ENCODE measurements at places on chromosomes 2 and 18. TPM values are rescaled to one million over a fixed set of nuclear protein-coding genes. Genes with fewer than 3 reads are reported as not detected.
A peak's percentile ranks its signal among the peaks of the same experiment; 100 is the strongest.

- peaks cover 7% of the 10 kb centered on the region for H3K4me1 ChIP-seq
- H3K36me3 ChIP-seq: peaks cover 2% of the 10 kb centered on the region
- no peak for DNase-seq
- H3K27me3 ChIP-seq: no peaks in the 10 kb centered on the region
Observed at GRCh38 chr2:118496870-118497611, 350.4 kb downstream of the EN1 start.

DNA sequence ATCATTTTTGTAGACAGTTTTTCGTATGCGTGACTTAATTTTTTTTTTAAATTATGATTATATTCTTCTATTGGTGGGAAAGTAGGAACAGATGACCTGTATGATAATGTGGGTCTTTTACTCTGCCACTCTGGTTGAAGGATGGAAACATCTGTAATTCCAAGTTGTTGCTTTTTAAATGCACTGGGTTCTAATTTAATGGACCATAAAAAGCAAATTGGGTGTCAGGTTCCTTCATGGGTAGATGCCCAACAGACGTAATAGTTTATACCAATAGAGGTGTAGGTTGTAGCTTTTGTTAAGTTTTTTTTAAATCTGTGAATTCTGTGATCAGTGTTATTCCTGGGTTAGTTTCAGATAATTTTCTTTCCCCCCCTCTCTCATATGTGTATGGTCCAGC lies 117.6 kb downstream of the MAP4K4 start:
- no peaks in the 10 kb centered on the region for H3K27me3 ChIP-seq
- peaks cover 7% of the 10 kb centered on the region for H3K36me3 ChIP-seq
- H3K4me3 ChIP-seq: no peak overlapping the region
- DNase-seq: no peak
- no peak overlapping the region for H3K27ac ChIP-seq

The CFAP221 gene
- 0.46 TPM for total RNA-seq

GRCh38 chr2:62374301-62375112 lies 131.5 kb downstream of the TMEM17 start:
- peaks cover 2% of the 10 kb centered on the region for H3K4me1 ChIP-seq
- no peak overlapping the region for H3K27ac ChIP-seq
- no peaks in the 10 kb centered on the region for H3K27me3 ChIP-seq
- H3K36me3 ChIP-seq: peaks cover 24% of the 10 kb centered on the region
- no peak for DNase-seq

The BOLL gene
- total RNA-seq: not detected

GRCh38 chr2:241794250-241794823 lies 14.7 kb upstream of the NEU4 start:
- H3K4me1 ChIP-seq: no peaks in the 10 kb centered on the region
- DNase-seq: no peak
- H3K36me3 ChIP-seq: peaks cover 12% of the 10 kb centered on the region
- no peaks in the 10 kb centered on the region for H3K27me3 ChIP-seq
- H3K27ac ChIP-seq: no peak overlapping the region

GRCh38 chr2:1517786-1518185 lies 104.5 kb downstream of the TPO start:
- no peaks in the 10 kb centered on the region for H3K36me3 ChIP-seq
- no peaks in the 10 kb centered on the region for H3K27me3 ChIP-seq
- DNase-seq: no peak
- H3K4me3 ChIP-seq: no peak overlapping the region
- H3K27ac ChIP-seq: no peak overlapping the region
- H3K4me1 ChIP-seq: no peaks in the 10 kb centered on the region

The OSBPL1A gene
- total RNA-seq: 32.0 TPM

The LYG2 gene
- not detected for total RNA-seq

DNA sequence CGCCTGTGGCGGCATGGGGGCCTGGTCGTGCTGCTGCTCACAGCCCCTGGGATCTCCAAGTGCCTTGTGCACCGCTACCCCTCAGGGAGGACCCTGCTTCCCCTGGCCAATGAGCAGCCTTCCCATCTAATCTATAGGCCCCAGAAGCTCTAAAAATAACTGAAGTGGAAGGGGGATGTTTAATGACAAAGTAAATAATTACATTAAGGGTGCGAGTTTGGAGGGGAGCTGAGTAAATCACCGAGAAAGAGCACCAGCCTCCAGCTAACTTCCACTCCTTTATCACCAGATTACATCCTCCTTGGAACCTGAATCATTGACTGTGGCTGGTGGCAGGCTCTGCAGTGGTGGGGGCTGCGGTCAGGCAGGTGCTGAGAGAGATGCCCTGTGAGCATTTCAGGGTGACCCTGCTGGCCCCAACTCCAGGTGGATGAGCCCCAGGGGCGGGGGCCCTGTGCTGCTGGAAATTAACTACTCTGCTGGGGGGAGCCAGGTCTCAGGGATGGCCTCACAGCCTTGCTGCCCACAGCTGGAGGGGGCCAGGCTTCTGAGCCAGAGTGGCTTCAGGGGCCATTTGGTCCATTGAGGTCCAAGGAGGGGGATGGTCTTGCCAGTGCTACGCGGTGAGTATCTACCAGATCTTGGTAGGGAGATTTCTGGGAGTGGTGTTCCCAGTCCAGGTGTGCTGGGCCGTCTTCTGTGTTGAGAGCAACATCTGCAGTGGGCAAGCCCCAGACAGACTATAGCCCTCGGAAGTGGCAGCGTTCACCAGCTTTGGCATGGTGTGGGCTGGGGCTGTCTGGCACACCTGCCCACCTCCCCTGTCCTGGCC lies 74.2 kb downstream of the GLI2 start:
- no peaks in the 10 kb centered on the region for H3K4me1 ChIP-seq
- H3K27ac ChIP-seq: no peak overlapping the region
- no peak overlapping the region for H3K4me3 ChIP-seq

DNA sequence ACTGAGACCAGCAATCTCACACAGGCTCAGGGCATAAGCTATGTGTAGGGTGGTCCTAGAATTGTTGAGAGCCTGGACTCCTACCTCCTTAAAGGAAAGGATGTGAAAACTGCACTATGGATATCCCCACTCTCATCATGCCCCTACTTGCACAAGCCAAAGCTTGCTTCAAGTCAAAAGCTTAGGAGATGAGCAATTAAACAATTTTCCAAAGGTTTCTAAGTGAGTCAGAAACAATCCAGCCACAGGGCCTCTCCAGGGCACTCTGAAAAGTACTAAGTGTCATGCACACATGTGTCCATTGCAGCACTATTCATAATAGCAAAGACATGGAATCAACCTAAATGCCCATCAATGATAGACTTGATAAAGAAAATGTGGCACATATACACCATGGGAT lies 215.4 kb downstream of the AFF3 start:
- H3K27me3 ChIP-seq: no peaks in the 10 kb centered on the region
- no peaks in the 10 kb centered on the region for H3K4me1 ChIP-seq
- H3K27ac ChIP-seq: no peak overlapping the region
- H3K4me3 ChIP-seq: no peak overlapping the region
- no peak for DNase-seq

The ZSWIM2 gene
- not detected for total RNA-seq

- no peak overlapping the region for H3K27ac ChIP-seq
- peaks cover 18% of the 10 kb centered on the region for H3K4me1 ChIP-seq
- no peaks in the 10 kb centered on the region for H3K27me3 ChIP-seq
- peaks cover 4% of the 10 kb centered on the region for H3K36me3 ChIP-seq
- peak; percentile 50 for DNase-seq
- H3K4me3 ChIP-seq: peak overlapping the region; percentile 79
Observed at GRCh38 chr2:222859786-222860612, 837 bp upstream of the ACSL3 start.

- peaks cover 5% of the 10 kb centered on the region for H3K36me3 ChIP-seq
- H3K27ac ChIP-seq: no peak overlapping the region
- no peaks in the 10 kb centered on the region for H3K4me1 ChIP-seq
- no peak for DNase-seq
- H3K27me3 ChIP-seq: no peaks in the 10 kb centered on the region
Observed at GRCh38 chr2:121819846-121820245, 64.4 kb downstream of the TSN start.

DNA sequence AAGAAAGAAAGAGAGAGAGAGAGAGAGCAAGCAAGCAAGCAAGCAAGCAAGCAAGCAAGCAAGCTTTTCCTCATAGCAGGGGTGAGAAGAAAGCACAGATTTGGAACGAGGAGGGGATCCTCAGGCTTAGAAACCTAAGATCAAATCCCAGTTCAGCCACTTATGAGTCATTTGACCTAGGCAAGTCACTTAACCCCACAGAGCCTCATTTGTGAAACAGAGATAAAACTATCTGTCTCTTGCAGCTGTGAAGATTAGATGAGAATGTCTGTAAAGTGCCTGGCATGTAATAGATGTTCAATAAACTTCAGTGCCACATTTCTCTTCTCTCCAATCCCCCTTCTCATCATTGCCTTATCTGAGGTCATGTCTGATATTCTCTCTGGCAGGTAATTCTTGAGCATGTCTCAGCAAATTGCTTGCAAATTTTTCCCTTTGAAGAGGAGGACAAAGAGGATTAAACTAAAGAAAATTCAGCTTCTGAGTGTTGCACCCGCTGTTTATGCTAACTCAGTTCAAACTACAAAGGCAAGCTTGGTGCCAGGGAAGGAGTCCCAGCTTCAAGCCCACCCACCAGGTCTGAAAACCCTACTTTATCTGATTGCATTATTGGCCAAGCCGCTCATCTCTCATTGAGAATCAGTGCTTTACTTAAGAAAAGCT lies 20.3 kb downstream of the ALK start:
- no peak for DNase-seq
- no peak overlapping the region for H3K4me3 ChIP-seq
- peaks cover 13% of the 10 kb centered on the region for H3K4me1 ChIP-seq
- H3K27ac ChIP-seq: no peak overlapping the region
- H3K27me3 ChIP-seq: no peaks in the 10 kb centered on the region

- no peak overlapping the region for H3K27ac ChIP-seq
- DNase-seq: no peak
- H3K4me3 ChIP-seq: no peak overlapping the region
- no peaks in the 10 kb centered on the region for H3K27me3 ChIP-seq
Observed at GRCh38 chr2:221551864-221552263, 20.2 kb downstream of the EPHA4 start.

DNA sequence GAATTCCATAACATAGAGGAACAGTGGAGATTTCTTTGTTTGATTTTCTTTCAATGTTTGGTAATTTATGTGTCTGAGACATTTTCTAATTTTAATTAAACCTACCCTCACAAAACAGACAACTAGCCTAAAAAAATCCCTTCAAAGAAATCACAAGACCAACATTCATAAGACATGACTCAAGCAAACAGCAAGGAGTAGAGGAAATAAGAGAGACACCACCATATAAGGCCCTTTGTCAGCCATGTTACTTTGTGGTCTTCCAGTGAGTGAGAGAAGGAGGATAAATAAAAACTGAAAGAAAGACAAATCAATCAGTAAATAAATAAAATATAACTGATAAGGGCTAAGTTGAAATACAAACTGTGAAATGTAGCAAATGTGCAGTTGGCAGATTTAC lies 830.8 kb upstream of the SLC39A10 start:
- no peaks in the 10 kb centered on the region for H3K36me3 ChIP-seq
- H3K4me1 ChIP-seq: no peaks in the 10 kb centered on the region
- no peak overlapping the region for H3K4me3 ChIP-seq
- H3K27me3 ChIP-seq: no peaks in the 10 kb centered on the region
- no peak for DNase-seq

DNA sequence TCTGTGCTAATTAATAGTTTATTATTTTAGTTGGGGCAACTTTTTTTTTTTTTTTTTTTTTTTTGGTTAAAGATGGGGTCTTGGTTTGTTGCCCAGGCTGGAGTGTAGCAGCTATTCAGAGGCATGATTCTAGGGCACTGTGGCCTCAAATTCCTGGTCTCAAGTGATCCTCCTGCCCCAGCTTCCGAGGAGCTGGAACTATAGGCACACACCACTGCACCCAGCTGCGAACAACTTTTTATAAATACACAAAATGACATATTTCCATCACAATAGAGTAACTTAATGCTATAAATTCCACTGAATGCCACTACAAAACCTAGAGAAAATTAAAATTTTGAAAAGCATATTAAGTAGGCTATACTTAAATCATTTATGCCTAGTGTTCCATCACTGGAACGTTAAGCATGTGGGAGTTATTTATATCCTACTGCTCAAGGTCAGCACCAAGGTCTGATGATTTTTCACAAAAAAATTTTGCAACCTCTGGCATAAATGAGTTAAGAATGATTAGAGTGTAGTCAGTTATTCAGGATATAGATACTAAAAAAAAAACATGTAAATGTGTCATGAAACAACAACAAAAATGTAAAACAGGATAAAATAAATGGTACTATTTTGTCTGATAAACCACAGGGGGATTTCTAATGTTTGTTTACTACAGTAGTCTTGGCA lies 46.8 kb downstream of the GFPT1 start:
- no peak overlapping the region for H3K4me3 ChIP-seq
- peaks cover 91% of the 10 kb centered on the region for H3K36me3 ChIP-seq
- H3K4me1 ChIP-seq: no peaks in the 10 kb centered on the region
- DNase-seq: no peak

DNA sequence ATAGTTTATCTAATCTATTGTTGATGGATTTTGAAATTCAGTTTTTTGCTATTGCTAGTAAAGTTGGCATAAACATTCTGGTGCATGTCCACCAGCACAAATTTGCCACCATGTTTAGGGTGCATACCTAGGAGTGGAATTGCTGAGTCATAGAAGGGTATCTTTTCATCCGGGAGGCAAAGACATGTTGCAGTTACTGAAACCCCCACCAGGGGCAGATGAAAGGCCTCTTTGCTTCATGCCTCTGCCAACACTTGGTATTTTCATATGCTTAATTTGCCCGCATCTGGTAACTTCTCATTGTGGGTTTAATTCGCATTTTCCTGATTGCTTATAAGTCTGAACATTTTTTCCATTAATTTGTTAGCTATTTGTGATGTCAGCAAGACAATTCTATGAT lies 8.2 kb downstream of the DCC start:
- no peak overlapping the region for H3K4me3 ChIP-seq
- H3K27ac ChIP-seq: no peak overlapping the region
- no peaks in the 10 kb centered on the region for H3K27me3 ChIP-seq
- DNase-seq: peak; percentile 50

The CABLES1 gene
- 24.1 TPM for total RNA-seq

- no peak overlapping the region for H3K27ac ChIP-seq
- H3K4me3 ChIP-seq: no peak overlapping the region
- H3K27me3 ChIP-seq: no peaks in the 10 kb centered on the region
- no peaks in the 10 kb centered on the region for H3K36me3 ChIP-seq
- peak; percentile 75 for DNase-seq
- H3K4me1 ChIP-seq: no peaks in the 10 kb centered on the region
Observed at GRCh38 chr2:2542966-2543611, 212.0 kb upstream of the MYT1L start.

The IMPACT gene
- 41.9 TPM for total RNA-seq

The PAX3 gene
- not detected for total RNA-seq

- no peaks in the 10 kb centered on the region for H3K4me1 ChIP-seq
- no peak overlapping the region for H3K4me3 ChIP-seq
- no peak for DNase-seq
- no peaks in the 10 kb centered on the region for H3K27me3 ChIP-seq
Observed at GRCh38 chr2:80748592-80748991, 444.0 kb upstream of the LRRTM1 start.

GRCh38 chr2:26251893-26252292 lies 7.2 kb downstream of the HADHB start:
- no peaks in the 10 kb centered on the region for H3K27me3 ChIP-seq
- no peaks in the 10 kb centered on the region for H3K36me3 ChIP-seq
- no peak overlapping the region for H3K27ac ChIP-seq
- DNase-seq: no peak
- no peaks in the 10 kb centered on the region for H3K4me1 ChIP-seq

- H3K4me3 ChIP-seq: no peak overlapping the region
- no peaks in the 10 kb centered on the region for H3K36me3 ChIP-seq
- no peaks in the 10 kb centered on the region for H3K4me1 ChIP-seq
- no peaks in the 10 kb centered on the region for H3K27me3 ChIP-seq
- H3K27ac ChIP-seq: no peak overlapping the region
Observed at GRCh38 chr2:23351388-23352141, 33.4 kb upstream of the KLHL29 start.

Measured in H9 (cell line).